ENCODE measurements at places on chromosomes 16 and 17. TPM values are rescaled to one million over a fixed set of nuclear protein-coding genes. Genes with fewer than 3 reads are reported as not detected.

DNAAF1 gene
- total RNA-seq, result 38.5 TPM

DNA sequence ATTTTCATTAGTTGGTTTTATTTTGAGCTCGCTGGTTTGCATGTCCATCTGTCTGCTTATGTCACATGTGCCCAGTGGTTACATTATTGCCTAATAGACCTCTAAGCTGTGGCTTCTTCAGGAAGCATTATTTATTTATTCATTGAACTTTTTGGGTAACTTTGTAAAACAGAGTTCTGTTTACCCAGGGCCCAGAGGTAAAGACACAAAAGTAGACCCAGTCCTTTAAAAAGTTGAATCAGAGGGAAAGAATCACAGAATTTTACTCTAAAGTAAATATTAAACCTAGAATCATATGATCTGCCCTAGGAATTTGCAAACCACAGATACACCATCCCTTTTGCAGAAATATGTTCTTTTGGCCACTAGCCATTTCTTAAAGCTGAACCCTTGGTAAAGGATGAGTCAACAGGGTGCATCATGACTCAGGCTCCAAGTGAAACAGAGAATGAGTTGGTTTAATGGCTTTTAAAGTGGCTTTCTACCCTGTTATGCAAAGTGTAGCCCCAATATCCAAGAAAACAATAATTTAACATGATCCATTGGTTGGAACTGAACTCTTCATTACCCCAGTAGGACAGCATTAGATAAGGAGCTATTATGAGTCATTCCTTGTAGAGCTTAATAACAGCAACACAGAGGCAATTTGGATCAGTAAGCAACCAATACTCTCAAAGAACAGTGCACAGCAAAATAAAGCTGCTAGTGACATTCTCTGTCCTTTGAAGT, 236.3 kb downstream of the KCNJ2 start:
- no peak for DNase-seq
- H3K27me3 ChIP-seq, result no peaks in the 10 kb centered on the region
- no peaks in the 10 kb centered on the region for H3K36me3 ChIP-seq
- no peak overlapping the region for H3K27ac ChIP-seq
- H3K4me3 ChIP-seq, result no peak overlapping the region

DNA sequence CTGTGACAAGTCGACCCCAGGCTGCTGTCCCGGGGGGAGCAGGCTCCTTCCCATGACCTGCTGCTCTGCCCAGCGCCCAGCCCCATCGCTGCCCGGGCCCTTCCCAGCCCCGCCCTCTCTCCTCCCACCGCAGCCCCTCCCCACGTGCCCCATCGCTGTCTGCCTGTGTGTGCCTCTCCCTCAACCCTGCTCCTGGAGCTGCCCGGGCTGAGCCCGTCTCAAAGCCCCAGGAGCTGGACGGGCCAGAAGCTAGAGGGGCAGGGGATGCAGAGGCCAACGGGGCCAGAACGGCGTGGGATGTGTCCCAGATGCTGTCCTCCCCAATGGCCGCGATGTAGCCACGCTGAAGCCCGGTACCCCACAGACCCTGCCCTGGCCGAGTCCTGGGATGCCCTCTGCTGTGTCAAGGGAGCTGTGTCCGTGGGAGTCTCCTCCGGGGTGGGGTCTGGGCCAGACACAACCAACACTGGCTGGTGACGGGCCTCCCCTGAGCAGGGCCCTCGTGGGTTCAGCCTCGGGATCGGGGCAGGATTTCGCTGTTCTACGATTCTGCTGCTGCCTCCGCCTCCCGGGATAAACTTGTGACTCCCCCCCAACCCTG, 118.2 kb upstream of the ZNF750 start:
- H3K4me1 ChIP-seq, result no peaks in the 10 kb centered on the region
- no peak overlapping the region for H3K4me3 ChIP-seq
- no peak for DNase-seq
- no peak overlapping the region for H3K27ac ChIP-seq

DNA sequence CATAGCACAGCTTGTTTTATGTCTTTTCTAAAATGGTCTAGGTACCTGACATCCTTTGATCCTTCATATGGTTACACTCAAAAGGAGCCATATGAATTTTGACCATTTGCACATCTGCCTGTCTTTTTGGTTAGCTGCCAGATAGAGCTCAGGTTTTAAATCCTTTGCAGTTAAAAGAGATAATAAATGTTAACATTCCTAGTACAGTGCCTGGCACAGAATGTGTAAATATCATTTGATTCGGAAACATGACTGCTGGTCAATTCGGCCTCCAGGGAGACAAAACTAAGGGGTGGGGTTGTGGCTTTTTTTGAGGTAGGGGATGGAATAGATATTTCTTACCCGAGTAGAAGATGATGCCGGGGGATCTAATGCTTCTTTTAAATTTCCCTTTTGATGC, 64.2 kb downstream of the FTO start:
- no peak overlapping the region for H3K4me3 ChIP-seq
- H3K27ac ChIP-seq, result no peak overlapping the region
- no peak for DNase-seq
- H3K4me1 ChIP-seq, result peaks cover 10% of the 10 kb centered on the region

DNA sequence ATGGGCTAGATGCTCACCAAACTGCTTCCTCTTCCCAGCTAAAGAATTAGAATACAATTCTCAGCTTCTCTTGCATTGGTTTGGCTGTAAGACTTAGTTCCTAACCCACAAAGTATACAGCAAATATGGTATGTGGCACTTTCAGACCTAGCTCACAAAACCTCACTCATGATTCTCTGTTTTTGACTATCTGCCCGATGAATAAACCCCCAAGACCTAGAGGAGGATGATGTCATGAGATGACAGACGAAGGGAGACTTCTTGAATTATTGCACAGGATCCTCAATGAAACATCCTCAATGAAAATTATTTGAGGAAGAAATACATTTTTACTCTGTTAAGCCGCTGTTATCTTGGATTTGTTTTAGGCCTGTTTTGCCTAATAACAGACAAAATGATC, 14.3 kb downstream of the CNOT1 start:
- H3K4me3 ChIP-seq, result no peak overlapping the region
- no peak for DNase-seq
- no peak overlapping the region for H3K27ac ChIP-seq
- no peaks in the 10 kb centered on the region for H3K27me3 ChIP-seq
- H3K36me3 ChIP-seq, result peaks cover 9% of the 10 kb centered on the region

Measured in lung (tissue), 17 donors.